Esophagus muscularis mucosa (tissue), 4 donors: ENCODE measurements at places on chromosomes 6 and 20. TPM values are rescaled to one million over a fixed set of nuclear protein-coding genes. Genes with fewer than 3 reads are reported as not detected.

DNA sequence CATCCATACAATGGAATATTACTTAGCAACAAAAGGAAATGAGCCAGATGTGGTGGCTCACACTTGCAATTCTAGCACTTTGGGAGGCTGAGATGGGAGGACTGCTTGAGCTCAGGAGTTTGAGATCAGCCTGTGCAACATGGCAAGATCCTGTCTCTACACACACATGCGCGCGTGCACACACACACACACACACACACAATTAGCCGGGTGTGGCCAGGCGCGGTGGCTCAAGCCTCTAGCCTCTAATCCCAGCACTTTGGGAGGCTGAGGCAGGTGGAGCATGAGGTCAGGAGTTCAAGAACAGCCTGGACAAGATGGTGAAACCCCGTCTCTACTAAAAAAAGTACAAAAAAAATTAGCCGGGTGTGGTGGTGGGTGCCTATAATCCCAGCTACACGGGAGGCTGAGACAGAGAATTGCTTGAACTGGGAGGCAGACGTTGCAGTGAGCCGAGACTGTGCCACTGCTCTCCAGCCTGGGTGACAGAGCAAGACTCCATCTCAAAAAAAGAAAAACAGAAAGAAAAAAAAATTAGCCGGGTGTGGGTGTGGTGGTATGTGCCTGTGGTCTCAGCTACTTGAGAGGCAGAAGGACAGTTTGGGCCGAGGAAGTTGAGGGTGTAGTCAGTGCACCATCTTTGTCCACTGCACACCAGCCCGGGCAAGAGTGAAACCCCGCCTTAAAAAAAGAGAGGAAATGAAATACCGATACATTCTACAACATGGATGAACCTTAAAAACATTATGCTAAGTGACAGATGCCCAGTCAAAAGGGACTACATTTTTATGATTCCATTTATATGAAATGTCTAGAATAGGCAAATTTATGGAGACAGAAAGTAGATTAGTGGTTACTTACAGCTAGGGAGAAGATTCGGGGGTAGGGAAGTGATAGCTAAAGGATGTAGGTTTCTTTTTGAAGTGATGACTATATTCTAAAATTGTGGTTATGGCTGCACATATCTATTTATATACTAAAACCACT is 52.5 kb downstream of the RBL1 start:
- DNase-seq: no peak

DNA sequence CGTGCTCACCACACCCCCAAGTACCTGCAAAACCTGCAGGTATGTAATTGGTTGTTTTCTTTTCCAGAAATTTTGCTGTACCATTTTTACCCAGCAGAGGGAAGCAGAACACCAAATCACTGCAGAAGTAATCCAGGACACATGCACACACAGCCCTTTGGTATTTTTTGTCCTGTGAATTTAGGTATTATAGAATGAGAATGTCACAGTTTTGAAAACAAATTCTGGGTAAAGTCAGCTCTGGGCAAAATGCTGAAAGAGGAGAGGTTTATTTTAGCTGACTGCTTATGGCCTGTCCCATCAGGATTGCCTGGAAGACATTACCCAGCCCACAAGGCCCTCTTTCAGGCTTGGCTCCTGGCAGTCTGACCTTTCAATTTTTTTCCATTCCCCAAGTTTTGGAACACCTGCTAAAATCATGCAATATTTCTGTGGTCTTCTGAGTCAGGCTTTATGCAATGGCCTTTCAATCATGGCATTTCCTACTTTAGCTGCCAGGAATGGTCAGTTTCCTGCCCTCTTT is 3.5 kb upstream of the EFHC1 start:
- DNase-seq: no peak

OR2H1 gene
- not detected for total RNA-seq

GRIK2 gene
- total RNA-seq: 1.7 TPM

ZBTB46 gene
- total RNA-seq: 9.6 TPM

PNPLA1 gene
- total RNA-seq: not detected
